ENCODE measurements at places on chromosomes 12 and 14.
A peak's percentile ranks its signal among the peaks of the same experiment; 100 is the strongest.

- DNase-seq = no peak
Measured at GRCh38 chr12:57236925-57237595, 7.5 kb downstream of the SHMT2 start.

DNA sequence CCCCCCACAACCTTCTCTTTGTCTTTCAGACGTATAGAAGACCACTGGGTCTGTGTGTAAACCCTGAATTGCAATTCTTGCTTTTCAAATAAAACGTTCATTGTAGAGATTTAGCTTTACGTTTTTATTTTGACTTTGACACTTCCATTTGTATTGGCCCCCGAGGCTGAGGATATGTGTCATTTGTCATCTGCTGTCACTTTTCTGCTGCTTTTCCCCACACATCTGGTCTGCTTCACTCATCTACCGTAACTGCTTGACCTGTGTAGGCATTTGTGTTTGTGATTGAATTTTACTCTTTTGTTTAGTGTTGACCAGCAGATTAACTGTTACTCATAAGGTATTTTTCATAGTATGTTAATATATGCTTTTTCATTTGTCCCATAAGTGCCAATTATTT, 157.2 kb upstream of the SYT10 start:
- no peak for DNase-seq

GRCh38 chr12:84561351-84561750, 351.2 kb downstream of the SLC6A15 start:
- no peak for DNase-seq

DNA sequence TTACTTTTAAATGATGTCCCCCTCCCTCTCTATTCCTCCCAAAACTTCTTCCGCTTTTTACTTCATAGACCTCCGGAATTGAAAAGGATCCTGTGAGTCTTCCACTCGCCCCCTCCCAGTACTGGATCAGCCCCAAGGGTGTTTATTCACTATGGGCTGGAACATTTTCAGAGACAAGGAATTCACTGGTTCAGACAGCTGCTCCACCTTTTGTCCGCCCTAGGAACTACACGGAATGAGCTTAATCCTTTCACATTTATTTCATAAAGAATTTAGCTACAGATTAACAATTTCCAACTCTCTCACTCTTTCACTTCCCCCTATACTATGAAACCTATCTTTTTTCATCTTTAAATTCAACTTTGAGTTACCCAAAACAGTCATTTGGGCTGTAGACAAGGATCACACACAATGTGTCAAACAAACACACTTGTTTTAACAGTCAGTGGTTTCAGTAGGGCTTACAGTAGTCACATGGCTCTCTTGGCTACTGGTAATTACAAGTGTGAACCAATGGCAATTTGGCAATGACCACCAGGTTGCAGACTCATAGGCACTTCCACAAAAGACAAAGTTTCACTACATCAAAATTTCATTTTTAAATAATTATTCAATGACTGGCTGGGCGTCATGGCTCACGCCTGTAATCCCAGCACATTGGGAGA, 20.6 kb downstream of the CNIH1 start:
- no peak for DNase-seq

DNA sequence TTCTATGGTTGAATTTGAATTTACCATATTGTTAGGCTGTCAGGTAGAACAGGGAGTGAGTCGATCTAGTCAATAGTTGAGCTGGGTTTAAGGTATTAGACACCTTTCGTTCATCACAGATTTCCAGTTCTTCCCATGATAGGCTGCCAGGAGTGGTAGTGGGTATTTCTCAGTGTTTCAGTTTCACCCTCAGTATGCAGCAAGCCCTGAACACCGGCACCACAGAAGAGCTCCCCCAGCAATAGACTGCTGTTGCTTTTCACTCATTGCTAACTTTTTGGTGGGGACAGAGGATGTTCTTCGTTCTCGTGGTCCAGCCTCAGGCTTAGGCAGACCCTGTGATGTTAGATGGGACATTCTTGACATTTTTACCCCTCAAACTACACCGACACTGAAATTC, 164.6 kb downstream of the PTPRO start:
- no peak for DNase-seq

GRCh38 chr14:31025367-31026076, at the start of gene AP4S1:
TSS of gene AP4S1 (plus strand) at chr14:31025649. CDS start at chr14:31066197, 40,548 bp downstream.
- peak; percentile 25 for DNase-seq

DNA sequence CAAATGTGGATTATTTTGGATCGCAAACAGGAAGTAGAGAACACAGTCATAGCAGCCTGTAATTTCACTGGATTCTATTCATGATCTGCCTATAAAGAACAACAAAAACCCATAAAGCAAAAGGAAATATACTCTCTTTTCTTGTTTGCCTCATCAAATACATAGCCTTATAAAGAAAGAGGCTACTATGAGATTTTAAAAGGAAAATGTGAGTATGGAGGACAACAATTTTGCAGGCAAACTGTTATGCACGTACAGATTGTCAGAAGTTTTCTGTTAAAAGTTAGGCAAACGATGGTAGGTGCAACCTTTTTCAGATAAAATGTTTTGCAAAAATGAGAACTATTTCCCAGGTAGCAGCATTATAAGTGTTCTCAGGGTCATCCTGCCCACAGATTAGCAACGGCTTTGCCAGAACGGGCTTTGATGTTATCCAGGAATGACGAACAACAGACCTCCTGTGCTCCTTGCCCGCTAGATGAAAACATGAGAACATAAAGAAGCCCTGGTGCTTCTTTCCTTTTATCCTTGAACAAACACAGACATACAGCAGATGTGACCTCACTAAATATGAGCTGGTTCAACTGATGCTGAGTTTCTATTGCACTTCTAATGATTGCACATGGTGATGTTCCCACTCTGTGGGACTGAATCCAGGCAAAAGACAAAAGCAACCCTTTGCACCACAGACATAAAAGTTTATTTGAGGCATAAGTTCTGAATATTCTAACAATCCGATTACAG, 88.1 kb downstream of the ITPR2 start:
- no peak for DNase-seq

GRCh38 chr12:31859232-31859977, 99.8 kb upstream of the RESF1 start:
- DNase-seq = no peak

DNA sequence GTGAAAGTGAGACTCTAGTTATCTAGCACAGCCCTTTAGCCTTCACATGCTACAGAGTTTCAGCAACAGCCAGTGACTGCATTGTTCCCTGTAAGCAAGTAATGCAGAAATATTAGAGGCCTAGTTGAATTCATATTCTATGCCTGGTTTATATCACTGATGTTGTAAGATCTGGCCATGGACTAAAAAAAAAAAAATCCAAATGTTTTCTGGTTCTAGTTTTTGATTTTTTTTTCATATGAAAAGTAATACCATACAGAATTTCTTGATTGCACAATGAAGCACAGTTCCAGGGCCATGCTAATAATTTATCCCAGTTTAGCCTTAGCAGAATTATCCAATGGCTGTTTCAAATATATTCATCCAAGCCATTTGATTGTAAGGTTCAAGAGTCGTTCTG, 341.5 kb upstream of the DDHD1 start:
- DNase-seq = no peak

DNA sequence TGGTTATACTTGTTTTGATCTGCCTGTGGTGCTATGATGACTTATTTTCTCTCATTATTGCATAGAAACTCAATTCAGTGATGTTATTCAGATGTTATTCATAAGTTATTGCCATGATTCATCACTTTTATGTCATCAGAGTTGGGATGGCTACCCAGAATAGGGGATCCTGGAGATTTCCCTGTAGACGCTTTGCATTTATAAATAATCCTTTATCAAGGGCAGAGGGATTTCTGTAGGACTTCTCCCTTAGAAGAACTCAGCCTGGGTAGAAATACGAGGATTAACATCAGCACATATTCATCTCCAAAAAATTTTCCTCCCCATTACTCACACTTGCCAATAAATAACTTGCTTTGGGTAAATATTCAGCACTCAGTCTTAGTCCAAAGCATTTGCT, 4.9 kb downstream of the GPRC5A start:
- DNase-seq = no peak

DNA sequence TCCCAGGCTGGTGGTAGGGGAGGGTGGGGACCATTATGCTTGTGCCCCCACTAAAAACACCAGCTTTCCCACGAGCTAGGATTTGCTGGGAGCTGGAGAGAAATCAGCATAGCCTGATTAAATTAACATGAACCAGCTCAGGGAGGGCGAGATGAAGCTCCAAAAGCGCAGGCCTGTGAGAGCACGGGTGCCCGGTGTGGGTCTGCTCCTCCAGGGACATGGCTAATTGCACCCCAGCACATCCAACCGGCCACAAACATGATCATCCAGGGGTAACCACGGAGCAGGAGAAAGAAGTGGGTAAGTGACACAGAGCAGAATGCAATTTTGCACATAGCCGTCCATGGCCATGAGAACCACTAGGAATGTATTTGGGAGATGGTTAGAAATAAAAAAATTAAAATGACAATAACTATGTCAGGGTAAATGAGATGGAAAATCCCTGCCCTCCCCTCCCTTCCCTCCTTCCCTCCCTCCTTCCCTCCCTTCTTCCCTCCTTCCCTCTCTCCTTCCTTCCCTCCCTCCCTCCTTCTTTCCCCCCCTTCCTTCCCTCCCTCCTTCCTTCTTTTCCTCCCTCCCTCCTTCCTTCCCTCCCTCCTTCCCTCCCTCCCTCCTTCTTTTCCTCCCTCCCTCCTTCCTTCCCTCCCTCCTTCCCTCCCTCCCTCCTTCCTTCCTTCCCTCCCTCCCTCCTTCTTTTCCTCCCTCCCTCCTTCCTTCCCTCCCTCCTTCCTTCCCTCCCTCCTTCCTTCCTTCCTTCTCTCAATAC, 26.9 kb downstream of the CLMN start:
- no peak for DNase-seq

DNA sequence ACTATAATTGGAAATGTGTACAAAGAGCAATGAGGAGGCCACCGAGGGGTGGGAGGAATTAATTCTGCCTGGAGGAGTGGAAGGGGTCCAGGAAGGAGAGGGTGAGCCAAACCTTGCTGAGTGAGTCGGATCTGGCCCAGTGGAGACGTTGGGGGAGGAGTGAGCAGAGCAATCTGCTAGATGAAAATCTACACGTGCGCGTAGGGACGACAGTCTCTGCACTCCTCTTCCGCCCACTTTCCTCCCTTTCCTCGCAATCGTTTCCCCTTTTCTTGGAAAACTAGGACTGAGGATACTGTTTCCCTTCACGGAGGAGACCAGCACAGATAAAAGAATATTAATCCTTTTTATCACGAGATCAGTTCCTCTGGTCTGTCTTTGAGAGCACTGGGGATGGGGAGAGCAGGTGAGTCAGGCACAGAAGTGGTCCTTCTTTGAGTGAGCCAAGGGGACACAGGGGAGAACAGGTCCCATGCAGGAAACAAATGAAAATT, 2.9 kb upstream of the NAB2 start:
- DNase-seq = no peak

- no peak for DNase-seq
Measured at GRCh38 chr12:104709692-104710435, 248.2 kb downstream of the SLC41A2 start.

- DNase-seq = no peak
Measured at GRCh38 chr14:63375769-63376168, 57.0 kb upstream of the GPHB5 start.

GRCh38 chr12:125503128-125503527, 437.9 kb downstream of the AACS start:
- DNase-seq = no peak

- no peak for DNase-seq
Measured at GRCh38 chr12:87848248-87848868, 180.8 kb downstream of the C12orf50 start.

All from activated CD4-positive, alpha-beta T cell treated with anti-CD3 and anti-CD28 coated beads, Interleukin-2, amount 50 U/mL, for 24 hours (primary cell).